Activated CD8-positive, alpha-beta memory T cell treated with anti-CD3 and anti-CD28 coated beads for 1 hour (primary cell): ENCODE measurements at places on chromosomes 3 and 15.

- DNase-seq: no peak
Measured at GRCh38 chr3:48501196-48501595, 2.8 kb downstream of the SHISA5 start.

DNA sequence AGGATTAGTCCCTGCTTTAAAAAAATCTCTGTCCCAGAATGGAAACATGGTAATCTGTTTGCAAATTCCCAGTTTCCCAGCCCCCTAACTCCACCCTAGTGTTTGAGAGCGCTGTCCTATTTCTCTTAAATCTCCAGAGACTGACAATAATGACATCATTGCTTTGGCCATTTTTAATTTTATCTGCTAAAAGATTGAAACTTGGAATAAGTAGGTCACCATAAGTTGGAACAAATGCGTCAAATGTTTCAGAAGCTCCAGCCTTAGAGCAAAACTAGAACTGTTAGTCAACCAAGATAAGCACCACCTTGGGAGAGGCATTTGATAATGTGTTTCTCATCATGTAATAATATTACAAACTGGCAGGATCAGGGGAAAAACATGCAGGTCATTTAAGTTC is 25.7 kb upstream of the MB21D2 start:
- no peak for DNase-seq

GRCh38 chr3:63532521-63532920 is 120.0 kb upstream of the SNTN start:
- no peak for DNase-seq

DNA sequence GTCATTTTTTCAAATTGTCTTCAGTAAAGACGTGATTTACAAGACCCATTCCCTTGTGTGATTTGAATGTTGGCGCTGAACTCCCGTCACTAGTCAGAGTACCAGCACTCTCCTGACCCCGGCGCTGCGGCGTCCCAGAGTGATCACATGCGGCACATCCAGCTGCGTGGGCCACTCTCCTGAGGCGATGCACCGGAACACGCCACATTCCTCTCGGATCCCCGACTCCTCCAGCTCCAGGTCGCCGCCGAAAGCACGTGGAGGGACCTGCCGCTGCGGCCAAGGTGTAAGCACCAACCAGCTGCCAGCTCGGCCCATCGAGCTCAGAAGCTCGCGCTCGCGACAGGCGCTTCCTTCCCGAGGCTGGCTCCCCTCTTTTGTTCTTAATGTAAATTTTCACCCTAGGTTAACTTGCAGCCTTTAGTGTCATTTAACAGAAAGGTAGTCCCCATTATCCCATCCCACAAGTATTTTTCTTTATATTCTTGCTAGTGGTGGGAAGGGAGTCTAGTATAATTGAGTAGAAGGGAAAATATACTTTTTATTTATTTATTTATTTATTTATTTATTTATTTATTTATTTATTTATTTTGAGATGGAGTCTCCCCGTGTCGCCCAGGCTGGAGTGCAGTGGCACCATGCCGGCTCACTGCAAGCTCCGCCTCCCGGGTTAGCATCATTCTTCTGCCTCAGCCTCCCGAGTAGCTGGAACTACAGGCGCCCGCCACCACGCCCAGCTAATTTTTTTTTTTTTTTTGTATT is 61.7 kb upstream of the VGLL3 start:
- DNase-seq: no peak

- no peak for DNase-seq
Measured at GRCh38 chr15:56128081-56128480, 115.6 kb downstream of the RFX7 start.

- DNase-seq: no peak
Measured at GRCh38 chr15:43469867-43470266, 23.1 kb downstream of the TP53BP1 start.

GRCh38 chr3:32106929-32107362 is 526 bp downstream of the GPD1L start:
- peak; percentile 3 for DNase-seq

DNA sequence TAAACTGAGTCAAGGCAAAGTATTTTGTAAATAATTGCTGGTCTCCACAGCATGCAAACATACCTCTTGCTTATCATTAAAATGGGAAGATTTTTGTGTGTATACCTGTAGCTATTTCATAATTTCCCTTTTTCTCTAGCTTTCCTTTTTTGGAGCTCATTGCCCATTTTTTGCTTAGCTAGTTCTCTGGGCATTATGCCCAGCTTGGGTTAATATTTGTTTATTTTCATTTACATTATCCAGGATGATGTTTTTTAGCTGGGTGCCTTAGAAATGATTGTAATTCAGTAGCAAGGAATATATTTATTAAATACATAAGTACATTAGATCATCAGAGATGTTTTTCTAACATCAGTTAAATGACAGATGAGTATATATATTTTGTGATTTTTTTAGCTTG is 1271.7 kb upstream of the GBE1 start:
- no peak for DNase-seq

- DNase-seq: no peak
Measured at GRCh38 chr3:155318740-155319139, 25.3 kb upstream of the STRIT1 start.

DNA sequence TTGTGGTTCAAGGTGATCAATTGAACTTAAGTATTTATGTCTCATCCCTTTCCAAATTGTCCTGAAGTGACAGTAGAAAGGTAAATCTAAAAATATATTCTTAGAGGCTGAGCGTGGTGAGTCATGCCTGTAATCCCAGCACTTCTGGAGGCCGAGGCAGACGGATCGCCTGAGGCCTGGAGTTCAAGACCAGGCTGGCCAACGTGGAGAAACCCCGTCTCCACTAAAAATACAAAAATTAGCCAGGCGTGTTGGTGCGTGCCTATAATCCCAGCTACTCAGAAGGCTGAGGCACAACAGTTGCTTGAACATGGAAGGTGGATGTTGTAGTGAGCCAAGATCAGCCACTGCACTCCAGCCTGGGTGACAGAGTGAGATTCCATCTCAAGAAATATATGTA is 226.6 kb downstream of the DPH6 start:
- no peak for DNase-seq

DNA sequence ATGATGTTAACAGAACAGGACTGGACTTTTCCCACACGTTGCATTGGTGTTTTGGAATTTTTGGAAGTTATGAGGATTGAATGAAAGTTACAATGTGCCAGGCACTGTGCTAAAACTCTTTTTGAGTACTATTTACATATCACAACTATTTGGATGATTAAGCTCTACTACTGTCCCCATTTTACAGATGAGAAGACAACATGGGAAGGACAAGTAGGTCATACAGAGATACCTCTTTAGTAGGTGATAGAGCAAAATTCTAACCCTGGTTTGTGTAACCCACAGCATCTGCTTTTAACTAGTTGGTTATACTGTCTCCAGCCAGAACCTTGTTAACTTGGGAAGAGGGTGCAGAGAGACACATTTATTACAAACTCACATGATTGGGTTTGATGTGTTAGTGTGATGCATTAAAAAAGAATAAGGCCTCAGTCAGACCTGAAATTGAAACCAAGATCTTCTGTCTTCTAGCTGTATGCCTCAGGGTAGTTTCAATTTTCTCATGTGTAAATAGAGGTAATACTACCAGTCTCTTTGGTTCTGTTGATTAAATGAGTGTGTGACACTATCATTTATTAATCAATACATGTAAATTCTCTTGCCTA is 1.4 kb downstream of the NDUFB4 start:
- DNase-seq: no peak

DNA sequence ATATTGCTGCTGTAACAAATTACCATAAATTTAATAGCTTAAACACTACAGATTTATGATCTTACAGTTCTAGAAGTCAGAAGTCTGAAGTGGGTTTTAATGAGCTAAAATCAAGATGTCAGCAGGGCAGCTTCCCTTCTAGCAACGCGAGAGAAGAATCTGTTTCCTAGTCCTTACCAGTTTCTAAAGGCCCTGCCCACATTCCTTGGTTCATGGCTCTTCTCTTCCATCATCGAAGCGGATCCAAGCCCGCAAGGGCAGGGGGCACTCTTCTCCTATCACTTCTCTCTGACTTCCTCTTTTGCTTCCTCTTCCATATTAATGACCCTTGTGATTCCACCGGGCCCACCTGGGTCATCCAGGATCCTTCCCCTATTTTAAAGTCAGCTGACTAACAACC is 16.1 kb downstream of the MINDY4B start:
- DNase-seq: no peak

GRCh38 chr15:68471541-68471940 is 39.6 kb upstream of the ITGA11 start:
- no peak for DNase-seq

DNA sequence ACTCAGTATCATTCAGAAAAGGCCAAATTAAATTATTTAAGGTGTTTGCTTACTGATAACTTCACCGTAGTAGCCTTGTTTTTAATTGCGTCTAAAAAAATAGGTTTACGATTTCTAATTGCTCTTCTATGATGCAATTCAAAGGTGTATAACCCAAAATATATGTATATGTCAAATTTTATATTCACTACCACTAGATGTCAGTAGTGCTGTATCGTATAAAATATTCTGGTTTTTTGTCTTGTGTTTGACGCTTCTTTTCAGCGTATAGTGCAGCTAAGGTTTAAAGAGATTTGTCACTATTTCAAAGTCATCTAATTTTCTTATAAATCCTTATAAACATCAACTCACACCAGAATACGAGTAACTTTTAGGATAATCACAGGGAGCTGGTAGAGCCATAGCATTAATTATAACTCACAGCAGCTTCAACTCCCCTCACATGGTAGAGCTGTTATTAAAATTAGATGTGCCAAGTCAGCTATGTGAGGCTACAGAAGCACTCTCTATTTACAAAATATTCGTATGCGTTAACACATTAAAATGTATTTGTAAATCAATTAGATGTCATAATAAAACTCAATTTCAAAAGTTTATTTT is 3.5 kb downstream of the PFN2 start:
- DNase-seq: no peak

DNA sequence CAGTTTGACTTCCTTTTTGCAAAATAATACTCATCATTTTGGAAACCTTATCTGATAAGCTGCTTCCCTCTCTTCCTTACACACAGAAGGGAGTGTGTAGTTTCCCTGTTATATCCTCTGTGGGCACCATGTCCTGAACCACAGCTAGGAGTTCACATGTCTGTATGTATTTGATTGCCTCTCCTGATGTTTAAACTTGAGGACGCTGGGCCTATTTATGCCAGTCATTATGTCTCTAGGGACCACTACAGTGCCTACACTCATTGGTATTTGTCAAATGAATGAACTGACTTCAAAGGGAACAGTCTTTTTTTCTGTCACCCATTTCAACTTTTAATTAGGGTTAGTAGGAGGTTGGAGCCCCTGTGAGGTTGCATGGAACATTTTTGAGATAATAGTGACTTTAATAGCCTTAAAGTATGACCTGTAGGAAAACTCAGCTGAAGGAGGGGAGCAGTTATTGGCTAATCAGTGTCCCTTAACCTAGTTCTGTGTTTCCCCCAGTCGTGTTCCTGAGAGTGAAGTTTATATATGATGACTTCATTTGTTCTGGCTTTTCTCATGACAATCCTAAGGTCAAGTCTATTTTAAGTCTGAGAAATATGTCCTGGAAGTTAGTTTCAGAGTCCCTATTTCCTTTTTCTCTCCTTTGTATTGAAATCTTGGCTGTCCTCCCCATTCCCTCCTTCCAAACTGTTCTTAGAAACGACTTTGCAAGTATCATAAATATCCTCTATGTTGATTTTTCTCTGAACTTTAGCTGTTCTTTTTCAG is 28.9 kb downstream of the PDE8A start:
- DNase-seq: no peak

DNA sequence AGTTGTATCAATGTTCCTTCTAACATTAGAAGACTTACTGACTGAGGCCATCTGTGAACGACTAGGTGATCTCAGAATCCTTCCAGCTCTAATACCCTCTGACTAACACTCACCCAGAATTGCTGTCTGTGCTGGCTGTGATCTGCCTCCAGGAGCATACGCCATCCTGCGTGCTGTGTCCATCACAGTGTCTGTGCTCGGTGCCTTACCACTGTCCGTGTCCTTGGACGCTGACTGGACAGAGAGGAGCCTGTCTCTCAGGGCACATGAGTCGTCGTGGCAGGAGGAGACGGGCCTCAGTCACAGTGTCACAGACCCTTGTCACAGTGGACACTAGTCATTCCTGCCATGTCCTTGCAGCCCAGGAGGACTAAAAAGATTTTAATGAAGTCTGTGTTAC is 83.1 kb downstream of the LMLN start:
- no peak for DNase-seq

DNA sequence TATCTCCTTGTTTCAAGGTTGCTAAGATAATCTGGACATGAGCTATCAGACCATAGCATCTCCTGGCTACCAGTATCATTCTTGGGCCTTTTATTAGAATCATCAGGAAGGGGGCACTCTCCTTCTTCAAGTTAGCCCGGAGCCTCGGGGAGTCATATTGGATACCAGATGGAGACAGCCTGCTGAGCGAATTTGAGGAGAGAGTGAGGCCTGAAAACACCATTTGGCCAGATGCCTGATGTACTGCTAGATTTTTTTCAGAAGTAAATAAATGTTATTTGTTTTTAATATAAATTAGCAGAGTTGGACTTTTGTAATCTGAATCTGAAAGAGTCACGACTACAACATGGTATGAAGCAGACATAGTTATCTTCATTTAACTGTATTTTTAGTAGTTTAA is 848.6 kb downstream of the IGSF11 start:
- no peak for DNase-seq
